ENCODE measurements at places on chromosomes 4 and X. TPM values are rescaled to one million over a fixed set of nuclear protein-coding genes. Genes with fewer than 3 reads are reported as not detected.

The SGMS2 gene
- not detected for total RNA-seq

The NAT8L gene
- total RNA-seq = not detected

The ATOH1 gene
- total RNA-seq = not detected

The CHST7 gene
- total RNA-seq = 5.7 TPM

The NDST3 gene
- not detected for total RNA-seq

The FANCB gene
- total RNA-seq = 9.9 TPM

The MAGEE1 gene
- total RNA-seq = 7.7 TPM

The SULT1E1 gene
- total RNA-seq = not detected

The TCP11X2 gene
- not detected for total RNA-seq

The SSX4 gene
- total RNA-seq = not detected

The ARHGAP6 gene
- not detected for total RNA-seq

The DMRTC1 gene
- total RNA-seq = 0.31 TPM

The PLK4 gene
- total RNA-seq = 35.5 TPM

The PCDH19 gene
- total RNA-seq = not detected

The MPC1L gene
- not detected for total RNA-seq

The AGA gene
- total RNA-seq = 21.5 TPM

The NEXMIF gene
- total RNA-seq = 1.3 TPM

The FRAS1 gene
- 0.23 TPM for total RNA-seq

The USP17L19 gene
- total RNA-seq = not detected

The WAS gene
- total RNA-seq = 146 TPM

The SORCS2 gene
- total RNA-seq = not detected

The RBMXL3 gene
- not detected for total RNA-seq

The RAB33A gene
- 33.1 TPM for total RNA-seq

The IL2RG gene
- 395 TPM for total RNA-seq

The PABPC1L2B gene
- not detected for total RNA-seq

The ENOX2 gene
- total RNA-seq = 13.1 TPM

The BGN gene
- not detected for total RNA-seq

The DGAT2L6 gene
- total RNA-seq = not detected

The UCP1 gene
- total RNA-seq = not detected

The RAI2 gene
- total RNA-seq = not detected

The CT45A6 gene
- total RNA-seq = not detected

The DGKK gene
- not detected for total RNA-seq

The HMGN5 gene
- 1.6 TPM for total RNA-seq

The PGM2 gene
- 44.2 TPM for total RNA-seq

The HNRNPDL gene
- total RNA-seq = 319 TPM

The MSANTD1 gene
- total RNA-seq = 1.3 TPM

The BBS7 gene
- total RNA-seq = 20.7 TPM

The BMPR1B gene
- total RNA-seq = not detected

The MAGEA6 gene
- not detected for total RNA-seq

The PNMA3 gene
- total RNA-seq = 5.7 TPM

The FOXR2 gene
- not detected for total RNA-seq

The RIBC1 gene
- 1.4 TPM for total RNA-seq

The CSAG3 gene
- total RNA-seq = not detected

The F11 gene
- total RNA-seq = not detected

The C4orf50 gene
- 0.43 TPM for total RNA-seq

The SOX3 gene
- total RNA-seq = not detected

The SUPT20HL2 gene
- not detected for total RNA-seq

The RBM47 gene
- 3.1 TPM for total RNA-seq

The HSFX1 gene
- 1.4 TPM for total RNA-seq

The RAB9B gene
- total RNA-seq = 0.37 TPM

The CXCL10 gene
- not detected for total RNA-seq

The SMIM43 gene
- not detected for total RNA-seq

Measured in activated naive CD8-positive, alpha-beta T cell treated with anti-CD3 and anti-CD28 coated beads, Interleukin-2, amount 10 ng/mL, durations not matched to agents 7 days and 5 days (primary cell).